ENCODE measurements at places on chromosomes 12 and 14.
A peak's percentile ranks its signal among the peaks of the same experiment; 100 is the strongest.

DNA sequence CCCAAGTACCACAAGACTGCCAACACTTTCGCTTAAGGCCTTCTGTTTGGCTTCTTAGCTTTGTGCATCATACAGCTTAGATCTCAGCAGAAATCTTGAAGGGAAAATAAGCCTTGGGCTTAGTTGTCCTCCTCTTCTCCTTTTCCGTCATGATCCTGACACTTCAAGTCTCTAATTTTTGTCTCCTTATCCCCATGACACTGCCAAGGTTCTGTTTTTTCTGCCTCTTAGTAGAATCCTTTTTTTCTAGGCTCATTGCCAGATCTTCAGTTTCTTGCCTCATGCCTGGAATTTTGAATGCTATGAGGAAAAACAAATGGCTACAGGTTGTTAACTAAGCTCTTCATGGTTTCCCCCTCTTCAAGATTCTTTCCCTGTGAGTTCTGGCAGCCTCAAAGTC is 450.4 kb downstream of the LRFN5 start:
- DNase-seq = no peak

DNA sequence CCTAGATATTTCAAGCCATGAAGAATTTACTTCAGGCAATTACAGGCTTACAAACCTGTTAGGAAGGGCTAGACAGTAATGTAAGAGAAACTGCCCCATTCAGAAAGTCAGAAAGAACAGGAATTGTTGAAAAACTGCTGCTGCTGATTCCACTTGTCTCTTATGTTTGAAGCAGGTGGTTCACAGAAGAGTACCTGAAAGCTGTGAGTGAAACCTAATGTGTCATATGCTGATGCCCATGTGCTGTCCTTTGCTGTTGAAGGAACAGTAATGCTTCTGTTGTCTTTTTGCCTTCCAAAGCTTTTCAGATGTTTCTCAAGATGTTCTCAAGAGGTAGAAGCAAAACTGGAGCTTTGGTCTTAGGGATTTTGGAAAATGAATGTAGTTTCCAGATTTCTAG is 39.0 kb downstream of the MNAT1 start:
- DNase-seq = no peak

DNA sequence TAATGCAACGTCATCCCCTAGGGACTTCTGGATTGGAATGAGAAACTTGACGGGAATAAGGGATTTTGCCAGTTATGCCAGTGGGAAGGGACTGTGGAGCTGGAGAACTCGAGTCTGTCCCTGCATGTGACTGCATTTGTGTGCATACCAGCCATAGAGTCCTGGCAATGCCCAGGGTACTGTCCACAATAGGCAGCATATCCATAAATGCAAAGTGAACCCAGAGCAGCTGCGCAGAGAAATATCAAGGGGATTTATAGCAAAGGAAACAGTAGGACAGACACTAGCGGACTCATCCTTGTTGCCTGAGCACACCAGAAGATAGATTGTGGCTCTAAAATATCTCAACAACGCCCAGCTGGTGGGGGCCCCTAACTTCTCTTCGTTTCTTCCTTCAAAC is 247.1 kb upstream of the SRRM4 start:
- no peak for DNase-seq

GRCh38 chr12:89334548-89335169 is 17.6 kb downstream of the DUSP6 start:
- DNase-seq = no peak

DNA sequence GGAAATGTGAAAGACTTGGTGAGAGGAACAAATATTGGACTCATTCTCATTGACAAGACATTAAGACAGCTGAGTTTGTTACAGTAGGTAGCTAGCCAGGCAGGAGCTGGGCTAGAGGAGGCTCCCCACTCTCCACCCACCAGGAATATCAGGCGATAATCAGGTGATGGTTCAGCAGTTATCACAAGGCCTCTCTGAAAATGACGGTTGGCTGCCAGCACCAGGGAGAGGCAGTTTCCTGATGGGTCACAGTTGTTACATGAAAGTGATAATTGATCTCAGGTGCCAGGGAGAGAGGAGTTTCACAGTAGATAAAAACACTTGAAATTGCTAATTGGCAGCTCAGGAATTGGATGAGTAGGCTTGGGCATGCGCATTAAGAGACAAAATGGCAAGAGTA is 116.5 kb downstream of the TMTC2 start:
- no peak for DNase-seq

GRCh38 chr14:93749076-93749420 is 39.2 kb downstream of the PRIMA1 start:
- no peak for DNase-seq

DNA sequence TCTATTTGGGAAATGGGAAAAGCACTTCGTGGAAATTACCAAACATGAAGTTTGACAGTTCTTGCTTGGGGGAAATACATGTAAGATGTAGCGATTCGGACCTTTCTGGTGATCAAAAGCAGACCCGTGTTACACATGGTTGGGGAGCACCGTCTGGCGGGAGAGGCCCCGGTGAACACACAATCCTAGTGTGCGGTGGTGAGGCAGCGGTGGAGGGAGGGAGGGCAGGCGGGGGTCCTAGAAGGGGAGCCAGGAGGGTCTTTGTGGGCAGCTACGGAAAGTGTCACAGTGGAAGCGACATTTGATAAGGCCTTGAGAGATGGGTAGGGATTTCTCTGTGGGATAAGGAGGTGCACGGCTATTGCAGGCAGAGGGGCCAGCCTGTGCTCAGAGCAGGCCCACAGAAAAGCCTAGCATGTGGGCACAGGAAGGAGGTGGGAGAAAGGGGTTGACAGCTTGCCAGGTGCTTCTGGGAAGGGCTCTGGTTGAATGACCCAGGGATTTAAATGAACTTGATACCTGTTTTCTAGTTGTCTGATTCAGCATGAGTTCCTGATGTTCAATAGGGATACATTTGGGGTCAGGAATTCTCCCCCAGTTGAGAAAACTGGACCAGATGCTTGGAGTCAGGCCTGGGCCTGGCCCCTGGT is 7.2 kb downstream of the MVK start:
- no peak for DNase-seq

DNA sequence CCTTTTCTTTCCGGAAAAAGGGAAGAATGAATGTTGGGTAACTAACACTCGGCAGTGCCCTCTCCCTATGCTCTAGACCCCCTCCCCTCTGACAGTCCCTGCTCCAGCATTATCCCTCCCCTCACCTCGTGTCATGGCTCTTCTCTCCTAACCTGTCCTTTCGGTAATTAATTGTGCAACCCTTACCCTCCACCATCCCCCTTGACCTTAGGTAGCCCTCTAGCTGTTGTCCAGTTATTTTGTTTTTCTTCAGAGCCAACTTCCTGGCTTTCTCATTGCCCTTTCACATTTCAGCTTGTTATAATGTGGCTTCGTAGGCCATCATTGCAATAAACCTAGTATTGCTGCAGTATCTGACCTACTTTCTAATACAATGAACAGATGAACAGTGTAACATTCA is 11.2 kb downstream of the ARG2 start:
- no peak for DNase-seq

DNA sequence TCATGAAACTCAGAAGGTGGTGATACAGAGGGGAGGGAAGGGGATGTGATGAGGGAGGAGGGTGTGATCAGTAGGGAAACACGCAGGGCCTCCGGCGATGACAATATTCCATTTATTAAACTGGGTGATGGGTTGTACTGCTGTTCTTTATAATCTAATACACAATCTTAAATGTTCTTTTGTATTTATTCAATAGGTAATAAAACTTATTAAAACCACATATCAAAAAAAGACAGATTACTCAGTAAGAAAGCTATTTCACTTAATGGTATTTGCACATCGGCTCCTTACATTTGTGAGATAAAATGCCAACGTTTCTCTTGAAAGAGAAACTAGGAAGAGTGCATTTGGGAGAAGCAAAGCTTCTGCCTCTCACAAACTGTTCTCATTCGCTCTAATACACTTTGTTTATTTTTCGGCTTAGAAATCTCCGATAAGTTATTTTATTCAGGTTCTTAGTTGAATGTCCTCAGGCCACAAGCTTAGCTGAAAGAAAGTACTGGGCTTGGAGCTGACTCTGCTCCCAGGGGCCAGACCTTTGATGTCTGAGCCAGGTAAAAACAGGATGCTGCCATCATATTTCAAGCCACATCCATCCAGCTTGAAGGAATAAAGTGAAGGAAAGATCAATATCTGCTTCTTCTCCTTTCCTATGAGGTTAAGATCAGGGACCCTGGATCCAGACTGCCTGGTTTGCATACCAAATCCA is 17.5 kb downstream of the STON2 start:
- DNase-seq = no peak

DNA sequence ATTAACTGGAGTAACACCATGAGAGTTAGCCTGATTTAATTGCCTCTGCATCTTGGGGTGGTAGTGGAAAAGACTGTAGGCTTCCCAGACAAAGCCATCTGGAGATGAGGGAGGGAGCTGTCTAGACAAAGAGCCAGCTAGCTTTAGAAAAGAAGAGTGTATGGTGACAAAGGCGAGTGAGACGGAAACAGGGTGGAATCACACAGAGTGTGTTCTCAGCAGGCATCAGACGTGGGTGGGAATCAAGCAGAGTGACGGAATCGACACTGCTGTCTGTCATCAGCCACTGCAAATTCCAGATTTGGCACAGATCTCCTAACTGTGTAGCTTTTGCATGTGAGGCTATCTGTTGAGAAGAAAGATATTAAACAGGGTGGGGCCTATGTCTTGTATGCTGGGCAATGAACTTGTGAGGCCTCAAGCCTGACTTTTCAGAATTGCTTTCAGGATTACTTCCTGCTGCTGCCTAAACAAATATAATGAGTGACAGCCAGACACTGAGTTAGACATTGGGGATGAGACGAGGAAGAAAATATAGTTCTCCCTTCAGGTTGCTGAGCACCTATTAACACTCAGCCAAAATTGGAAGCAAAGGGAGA is 236.5 kb upstream of the GRIP1 start:
- DNase-seq = no peak

DNA sequence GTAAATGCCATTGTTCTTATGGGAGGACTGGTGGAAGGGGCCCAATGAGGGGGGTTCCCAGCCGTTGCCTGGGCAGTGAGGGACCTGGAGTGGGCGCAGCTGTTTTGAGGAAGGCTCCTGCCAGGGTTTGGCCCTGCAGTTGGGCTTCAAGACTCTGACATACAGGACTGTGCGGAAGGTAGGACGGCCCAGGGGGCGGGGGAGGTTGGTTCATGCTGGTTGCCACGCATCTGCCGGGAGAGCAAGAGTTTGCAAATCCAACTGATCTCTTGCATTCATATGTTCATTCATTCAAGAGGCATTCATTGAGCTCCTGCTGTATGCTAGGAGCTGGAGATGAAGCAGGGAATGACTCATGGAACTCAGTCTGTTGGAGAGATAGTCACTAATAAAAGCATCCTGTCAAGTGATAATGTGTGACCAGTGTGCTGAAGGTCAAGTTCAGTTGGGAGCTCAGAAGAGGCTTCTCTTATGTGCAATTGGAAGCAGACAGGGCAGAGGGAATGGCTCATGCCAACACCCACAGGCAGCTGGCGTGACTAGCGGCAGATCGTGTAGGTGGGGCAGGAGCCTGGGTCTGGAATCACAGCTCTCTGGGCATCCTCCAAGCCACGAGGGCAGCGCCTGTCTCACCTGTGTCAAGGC is 7.8 kb downstream of the SH2B3 start:
- peak; percentile 44 for DNase-seq

DNA sequence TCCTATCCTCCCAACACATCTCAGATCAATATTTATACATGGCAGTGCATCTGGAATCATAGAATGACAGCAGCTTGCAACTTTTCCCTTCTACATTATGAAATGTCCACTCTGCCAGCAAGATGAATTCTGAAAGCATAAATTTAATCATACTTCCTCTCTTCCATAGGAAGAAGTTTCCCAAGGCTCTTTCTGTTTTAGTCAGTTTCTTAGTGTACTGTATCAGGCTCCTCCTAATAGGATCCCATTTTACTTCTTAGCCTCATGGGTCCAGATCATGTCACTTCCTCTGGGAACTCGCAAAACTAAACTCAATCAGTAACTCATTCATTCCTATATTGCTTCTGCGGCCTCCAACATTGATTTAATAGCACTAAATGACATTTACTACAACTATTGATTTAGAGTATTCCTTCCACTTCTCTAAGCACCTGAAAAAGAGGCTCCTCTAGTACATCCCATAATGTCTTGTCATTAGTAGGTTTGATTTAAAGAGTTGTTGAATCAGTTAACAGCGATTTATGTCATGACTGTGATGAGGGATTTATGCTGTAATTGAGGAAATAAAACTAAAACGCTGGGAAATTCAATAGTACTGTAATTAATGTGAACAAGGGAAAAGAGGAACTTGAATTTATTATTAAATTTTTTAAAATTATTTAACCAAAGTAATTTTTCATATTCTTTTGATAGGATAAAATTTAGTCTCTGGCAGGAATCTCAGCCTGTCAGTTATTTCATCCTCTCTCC is 4.0 kb downstream of the CLEC1A start:
- DNase-seq = peak; percentile 71

DNA sequence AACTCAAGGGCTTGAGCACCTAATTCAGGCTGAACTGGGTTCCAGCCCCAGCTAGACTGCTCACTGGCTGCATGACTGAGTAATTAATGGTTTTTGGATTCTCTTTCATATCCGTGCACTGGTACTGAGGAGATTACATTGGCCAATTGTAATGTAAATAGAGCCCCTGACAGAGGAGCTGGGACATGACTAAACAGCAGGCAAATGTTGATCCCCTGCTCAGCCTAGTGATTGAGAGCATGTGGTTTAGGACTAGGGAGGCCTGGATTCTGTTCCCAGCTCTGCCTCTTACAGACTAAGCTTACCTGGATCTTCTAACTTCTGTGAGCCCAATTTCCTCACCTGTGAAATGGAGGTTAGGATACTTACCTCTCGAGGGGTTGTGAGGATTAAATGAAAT is 204.3 kb downstream of the ESR2 start:
- no peak for DNase-seq

DNA sequence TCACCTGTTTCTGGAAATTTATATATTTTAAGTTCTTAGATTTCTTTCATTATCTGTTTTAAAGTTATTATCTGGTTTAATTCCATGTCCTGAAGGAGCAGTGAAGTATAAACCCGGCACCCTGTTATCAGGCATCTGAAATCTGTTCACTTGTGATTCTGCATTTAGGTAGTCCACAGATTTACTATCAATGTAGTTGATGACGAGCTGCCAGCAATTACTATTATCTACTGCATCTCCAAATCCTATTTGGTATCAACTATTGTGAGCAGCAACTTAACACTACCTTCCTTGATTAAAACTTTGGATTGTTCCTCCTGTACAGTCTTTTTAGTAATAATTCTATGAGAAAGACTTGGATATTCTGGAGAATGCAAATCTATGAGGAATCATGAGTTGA is 36.1 kb downstream of the PRORP start:
- no peak for DNase-seq

DNA sequence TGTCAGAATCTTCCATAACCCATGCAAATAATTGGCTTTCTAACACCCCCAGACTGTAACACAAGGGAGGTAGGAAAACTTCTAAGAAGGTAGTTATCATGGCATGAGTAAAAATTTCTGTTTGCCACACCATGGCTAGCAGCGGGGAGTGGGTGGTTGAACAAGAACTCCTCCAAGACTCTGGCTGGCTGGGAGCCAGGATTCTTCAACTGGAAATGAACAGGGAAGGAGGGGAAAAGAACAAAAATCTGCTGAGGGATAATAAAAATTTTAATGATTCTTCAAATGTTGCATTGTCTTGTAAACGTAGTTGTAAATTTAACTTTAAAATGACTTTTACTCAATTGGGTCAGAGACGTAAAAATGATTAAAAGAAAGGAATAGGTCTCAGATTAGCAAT is 78.9 kb downstream of the AKAP6 start:
- no peak for DNase-seq

- DNase-seq = no peak
These were observed 326.8 kb downstream of the GLT1D1 start for GRCh38 chr12:129179941-129180553.
